ENCODE measurements at places on chromosomes 3 and 15.

DNA sequence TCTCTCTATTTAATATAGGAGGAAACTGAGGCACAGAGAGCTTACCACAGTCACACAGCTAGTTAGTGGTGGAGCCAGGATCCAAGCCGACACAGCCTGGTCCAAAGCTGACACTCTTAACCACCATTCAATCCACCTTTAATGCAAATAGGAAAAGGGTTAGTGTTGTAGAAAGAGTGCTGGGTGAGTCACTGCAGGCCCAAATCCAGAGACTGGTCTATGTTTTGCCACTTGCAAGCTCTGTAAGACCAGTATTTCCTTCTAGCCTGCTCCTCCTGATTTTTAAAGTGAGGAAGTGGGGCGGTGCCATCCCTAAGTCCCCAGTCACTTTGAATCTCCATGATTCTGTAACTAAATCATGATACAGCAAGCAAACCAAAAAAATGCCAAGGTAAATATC is 111.0 kb downstream of the MECOM start:
- DNase-seq, result no peak

- DNase-seq, result peak; percentile 90
Observed at GRCh38 chr15:63052961-63053698, 10.6 kb downstream of the TPM1 start.

DNA sequence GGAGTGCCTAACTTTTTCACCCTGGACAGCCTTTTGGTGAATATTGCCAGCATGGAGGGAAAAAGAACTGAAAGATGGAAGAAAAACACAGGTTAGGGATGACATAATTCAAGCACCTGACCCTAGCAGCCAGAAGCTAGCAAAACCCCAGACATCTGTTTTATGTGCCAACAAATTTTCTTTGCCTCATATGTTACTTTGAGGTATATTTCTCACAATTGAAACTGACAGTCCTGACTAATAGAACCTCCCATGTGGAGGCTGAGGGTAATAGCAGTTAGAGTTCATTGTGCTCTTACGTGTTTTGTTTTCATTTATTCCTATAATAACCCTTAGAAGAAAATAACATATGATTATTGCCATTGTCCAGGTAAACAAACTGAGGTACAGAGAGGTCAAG is 71.5 kb upstream of the SLC25A26 start:
- DNase-seq, result no peak

DNA sequence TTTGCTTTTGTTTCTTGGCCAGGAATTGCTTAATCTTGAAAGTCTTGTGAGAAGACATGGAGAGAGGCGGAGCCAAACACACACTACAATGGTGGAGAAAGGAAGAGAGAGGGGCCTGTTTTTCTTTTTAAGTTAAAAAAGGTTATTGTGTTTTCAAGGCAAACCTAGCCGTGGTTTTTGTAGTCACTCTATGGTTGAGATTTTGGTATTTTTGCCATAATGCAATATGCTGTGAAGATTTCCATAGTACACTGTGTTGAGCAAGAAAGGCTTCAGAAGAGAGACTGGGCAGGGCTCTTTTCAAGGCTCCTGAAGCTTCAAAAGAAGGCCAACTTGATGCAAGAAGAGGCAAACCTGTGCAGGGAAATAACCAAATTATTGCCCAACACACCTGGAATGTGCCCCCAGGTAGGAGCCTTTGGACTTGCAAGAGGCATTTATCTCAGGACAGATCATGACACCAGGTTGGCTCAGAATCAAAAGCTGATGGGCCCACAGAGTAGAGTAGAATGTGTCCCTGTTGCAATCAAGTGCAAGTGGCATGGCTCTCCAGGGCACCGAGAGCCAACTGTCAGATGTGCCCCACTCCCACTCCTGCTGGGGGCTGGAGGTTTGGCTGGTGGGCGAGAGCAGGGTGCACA is 22.1 kb downstream of the AMOTL2 start:
- no peak for DNase-seq

All from SJSA1 (cell line).